ENCODE measurements at places on chromosomes 5 and 9.
A peak's percentile ranks its signal among the peaks of the same experiment; 100 is the strongest.

DNA sequence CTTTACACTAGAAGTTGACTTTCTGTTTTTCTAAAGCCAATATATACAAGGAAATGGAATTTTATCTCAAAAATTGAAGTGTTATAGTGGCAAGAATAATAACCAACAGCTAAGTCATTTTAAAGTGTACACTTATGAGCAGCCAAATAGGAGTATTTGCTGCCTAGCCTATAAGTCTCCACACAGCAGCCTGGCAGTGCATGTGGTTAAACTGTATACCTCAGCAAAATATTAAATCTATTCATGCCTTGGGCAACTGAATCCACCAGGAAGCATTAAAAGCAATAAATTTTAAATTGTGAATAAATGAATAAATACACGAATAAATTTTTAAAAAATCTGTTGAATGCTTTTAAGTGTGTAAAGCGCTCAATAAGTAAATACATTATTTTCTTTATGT lies 432.4 kb upstream of the RORB start:
- DNase-seq = no peak

DNA sequence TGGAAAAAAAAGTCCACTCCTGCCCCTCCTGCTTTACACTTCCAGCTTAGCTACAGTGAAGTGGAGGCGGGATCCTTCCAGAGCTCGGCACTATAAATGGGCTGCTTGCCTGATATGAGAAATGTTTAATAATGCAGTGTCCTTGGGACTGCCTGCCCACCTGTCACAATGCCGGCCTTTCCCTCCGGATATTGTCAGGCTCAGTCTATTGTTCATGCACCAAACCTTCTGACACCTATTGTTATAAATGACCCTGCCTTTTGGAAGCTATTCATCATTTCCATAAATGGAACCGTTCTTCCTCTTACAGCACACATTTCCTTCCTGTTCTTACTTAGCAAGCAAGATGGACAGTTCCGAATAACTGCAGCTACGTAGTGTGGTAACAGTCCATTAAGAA lies 146.3 kb downstream of the DMAC1 start:
- DNase-seq = no peak

GRCh38 chr5:57341380-57341979 lies 141.1 kb downstream of the ACTBL2 start:
- DNase-seq = no peak

- DNase-seq = peak; percentile 66
These were observed 32.3 kb downstream of the TNPO1 start for GRCh38 chr5:72848474-72849428.

DNA sequence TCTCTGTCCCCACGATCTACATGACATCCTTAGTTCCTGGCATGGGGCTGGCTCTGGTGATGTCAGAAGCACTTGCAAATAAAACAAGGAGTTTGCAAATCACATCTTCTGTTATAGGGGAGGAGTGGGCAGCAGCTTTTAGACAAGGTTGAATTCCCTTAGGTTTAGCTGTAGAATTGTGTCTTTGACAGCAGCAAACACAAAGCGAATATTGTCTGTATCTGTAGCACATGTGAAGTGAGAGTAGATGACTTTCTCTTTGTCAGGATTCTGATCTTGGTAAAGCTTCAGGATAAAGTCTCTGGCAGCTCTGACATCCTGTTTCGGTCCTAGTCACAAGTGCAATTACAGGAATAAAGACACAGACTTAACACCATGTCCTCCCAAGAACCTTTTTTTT lies 224.3 kb downstream of the GNA14 start:
- no peak for DNase-seq

- DNase-seq = no peak
These were observed 117.8 kb downstream of the PTTG1 start for GRCh38 chr5:160539431-160539830.

DNA sequence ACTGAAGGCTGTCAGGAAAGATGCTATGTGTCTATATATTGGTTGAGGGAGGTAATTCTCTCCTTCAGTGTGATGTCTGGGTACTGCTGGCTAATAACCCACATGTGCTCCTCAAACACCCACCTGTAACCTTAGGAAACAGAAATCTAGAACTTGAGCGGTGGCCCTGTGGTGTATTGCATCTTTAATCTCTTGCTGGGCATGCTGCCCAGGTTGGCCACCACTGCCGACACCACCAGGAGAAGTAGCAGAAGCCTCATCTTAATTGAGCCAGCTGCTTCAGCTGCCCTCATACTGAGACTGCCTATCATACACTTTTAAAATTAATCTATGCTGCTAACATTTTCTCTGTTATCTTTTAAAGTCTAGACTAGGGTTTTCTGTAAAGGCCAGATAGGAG lies 103.5 kb upstream of the C5orf63 start:
- no peak for DNase-seq

- DNase-seq = no peak
These were observed 31.2 kb upstream of the CTNNA1 start for GRCh38 chr5:138721979-138722378.

DNA sequence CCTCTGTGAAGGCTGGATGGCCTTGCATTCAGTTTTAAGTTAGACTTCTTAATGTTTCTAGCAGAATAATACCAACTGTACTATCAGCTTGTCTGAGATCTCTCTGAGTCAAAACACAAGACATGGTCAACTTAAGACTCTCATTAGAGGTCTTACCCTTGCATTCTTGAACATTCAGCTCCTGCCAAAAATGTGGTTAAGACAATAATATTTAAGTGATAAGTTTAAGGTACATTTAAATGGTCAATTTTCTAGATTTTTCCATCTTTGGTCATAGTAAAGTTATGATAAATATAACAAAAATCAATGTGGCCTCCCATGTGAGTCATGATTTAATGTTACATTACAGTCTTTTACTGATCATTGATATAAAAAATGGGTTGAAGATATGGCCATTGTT lies 75.0 kb downstream of the NR2F1 start:
- DNase-seq = no peak

DNA sequence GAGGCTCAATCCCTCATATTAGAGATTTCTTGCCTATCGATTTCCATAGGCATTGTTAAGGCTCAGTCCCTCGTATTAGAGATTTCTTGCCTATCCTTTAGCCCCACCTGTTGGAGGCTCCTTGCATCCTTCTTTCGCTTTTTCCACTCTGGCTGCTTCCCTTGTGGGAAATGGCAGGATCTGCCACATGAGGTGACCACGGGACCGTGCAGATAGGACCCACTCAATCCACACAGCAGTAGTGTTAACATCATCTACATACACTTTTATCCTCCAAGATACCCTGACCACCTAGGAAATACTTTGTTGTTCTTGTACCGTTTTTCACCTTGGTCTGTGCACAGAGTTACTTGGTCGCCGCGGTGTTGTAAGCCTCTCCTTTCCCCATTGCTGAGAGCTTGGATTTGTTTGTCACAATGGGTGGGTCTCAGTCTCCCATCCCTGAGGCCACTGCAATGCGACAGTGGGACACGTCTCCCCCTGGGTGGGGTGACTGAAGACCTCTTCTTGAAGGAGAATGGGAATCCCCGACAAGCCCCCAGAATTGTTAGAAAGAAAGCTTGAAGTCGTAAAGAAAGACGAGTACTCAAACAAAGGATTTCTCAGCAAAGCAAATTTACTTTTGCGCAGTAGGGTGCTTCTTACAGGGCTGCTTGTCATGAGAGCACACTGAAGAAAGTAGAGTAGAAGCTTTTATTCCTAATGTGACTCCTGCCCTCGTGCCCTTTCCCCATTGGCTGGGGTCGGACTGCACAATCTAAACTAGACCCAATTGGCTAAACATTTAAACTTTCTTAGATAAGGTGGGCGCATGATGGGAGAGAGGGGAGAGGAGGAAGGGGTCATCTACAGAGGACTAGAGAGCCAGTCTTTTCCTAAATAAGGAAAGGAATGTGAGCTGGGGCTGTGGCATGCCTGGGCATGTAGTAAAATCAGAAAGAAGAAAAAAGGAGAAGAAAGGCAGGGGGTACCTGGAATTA lies 19.8 kb downstream of the IFT74 start:
- peak; percentile 57 for DNase-seq

GRCh38 chr5:105817914-105818313 lies 1852.8 kb downstream of the EFNA5 start:
- no peak for DNase-seq

DNA sequence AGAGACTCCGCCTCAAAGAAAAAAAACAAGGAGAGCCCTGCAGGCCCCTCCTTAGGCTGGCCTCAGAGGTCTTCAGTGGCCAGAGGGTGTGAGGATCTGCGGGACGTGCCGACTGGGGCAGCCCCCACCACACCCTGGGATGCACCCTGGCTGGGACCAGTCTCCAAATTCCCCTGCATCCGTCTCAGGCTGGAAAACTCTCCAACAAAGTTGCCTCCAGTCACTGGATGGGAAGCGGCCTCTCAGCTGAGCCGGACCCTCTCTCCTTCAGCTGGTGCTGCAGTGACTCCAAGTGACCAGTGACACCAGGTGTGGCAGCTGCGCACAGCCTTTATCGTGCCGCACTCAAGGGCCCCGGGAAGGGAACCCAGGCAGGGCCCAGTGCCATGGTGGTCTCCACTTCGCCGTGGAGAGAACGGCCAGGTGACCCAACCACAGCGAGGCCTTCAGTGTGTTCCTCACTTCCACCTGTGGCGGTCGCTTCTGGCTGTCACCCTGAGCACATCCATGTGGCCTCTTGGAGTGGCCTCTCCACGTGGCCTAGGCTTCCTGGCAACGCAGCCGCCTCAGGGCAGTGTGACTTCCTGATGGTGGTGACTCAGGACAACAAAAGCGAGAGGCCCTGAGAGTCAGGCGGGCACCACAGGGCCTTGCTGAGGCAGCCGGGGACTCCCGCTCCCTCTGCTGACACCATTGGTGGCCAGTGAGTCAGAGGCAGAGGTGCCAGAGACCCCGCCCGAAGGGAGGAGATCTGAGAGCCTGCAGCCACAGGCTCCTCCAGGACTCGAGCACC lies 19.3 kb upstream of the CAMSAP1 start:
- DNase-seq = peak; percentile 11

GRCh38 chr5:14415698-14416074 lies 165.9 kb upstream of the OTULINL start:
- DNase-seq = no peak

GRCh38 chr5:80738466-80738865 lies 83.7 kb upstream of the DHFR start:
- DNase-seq = no peak

DNA sequence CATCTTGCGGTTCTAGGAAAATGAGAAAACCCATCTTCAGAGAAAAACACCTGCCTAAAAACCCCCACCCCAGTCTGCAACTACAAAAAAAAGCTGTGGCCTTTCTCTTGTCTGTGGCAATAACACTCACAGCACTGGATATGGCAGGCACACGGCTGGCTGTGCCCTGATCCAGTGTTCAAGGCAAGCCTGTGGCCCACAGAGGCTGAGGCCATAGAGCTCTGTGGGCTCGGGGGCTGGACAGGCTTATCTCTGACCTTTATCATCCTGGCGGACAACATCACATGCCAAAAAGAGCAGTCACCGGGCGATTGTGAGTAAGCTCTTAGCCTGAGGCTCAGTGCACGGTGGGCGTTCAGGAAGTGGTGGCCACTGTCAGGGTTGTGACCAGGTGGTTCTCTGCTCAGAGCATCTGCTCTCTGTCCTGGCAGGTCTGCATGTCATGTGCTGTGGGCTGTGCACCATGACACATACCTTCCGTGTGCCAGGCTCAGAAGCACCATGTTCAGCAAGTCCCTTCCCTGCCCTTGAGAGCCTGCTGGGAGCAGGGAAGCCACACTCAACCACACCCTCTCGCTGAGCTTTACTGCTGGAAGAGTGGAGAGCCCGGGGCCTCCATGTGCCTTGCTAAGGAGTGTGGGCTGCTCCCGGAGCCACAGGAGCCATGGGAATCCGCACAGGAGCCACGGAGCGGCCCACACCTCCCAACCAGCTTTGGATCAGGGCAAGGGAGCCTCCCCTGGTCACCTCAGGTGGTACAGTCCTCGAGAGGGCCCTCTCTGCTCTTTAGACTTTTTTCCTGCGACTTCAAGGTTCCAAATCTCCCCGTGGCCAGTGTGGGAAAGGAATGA lies 34.6 kb upstream of the WDR38 start:
- no peak for DNase-seq

GRCh38 chr5:776862-777711 lies 7.4 kb downstream of the ZDHHC11B start:
- no peak for DNase-seq

DNA sequence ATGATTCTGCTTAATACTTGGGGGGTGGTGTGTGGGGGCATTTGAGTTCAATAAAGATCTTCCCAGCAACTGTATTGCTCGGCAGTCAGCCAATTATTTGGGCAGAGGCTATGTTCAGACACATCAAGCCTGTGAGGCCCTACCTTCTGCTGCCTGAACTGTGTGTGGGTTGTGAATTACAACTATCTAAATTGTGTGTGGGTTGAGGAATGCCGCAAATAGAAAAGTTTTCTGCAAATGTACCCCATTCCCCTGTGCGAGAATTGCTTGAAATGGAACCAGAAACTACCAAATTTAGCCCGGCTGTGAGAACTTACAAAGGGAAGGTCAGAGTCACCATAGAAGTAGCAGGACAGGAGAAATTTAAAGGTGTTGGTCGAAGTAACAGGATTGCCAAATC lies 360.0 kb upstream of the PIK3R1 start:
- no peak for DNase-seq

- DNase-seq = no peak
These were observed 41.9 kb upstream of the IPPK start for GRCh38 chr9:92711844-92712243.

DNA sequence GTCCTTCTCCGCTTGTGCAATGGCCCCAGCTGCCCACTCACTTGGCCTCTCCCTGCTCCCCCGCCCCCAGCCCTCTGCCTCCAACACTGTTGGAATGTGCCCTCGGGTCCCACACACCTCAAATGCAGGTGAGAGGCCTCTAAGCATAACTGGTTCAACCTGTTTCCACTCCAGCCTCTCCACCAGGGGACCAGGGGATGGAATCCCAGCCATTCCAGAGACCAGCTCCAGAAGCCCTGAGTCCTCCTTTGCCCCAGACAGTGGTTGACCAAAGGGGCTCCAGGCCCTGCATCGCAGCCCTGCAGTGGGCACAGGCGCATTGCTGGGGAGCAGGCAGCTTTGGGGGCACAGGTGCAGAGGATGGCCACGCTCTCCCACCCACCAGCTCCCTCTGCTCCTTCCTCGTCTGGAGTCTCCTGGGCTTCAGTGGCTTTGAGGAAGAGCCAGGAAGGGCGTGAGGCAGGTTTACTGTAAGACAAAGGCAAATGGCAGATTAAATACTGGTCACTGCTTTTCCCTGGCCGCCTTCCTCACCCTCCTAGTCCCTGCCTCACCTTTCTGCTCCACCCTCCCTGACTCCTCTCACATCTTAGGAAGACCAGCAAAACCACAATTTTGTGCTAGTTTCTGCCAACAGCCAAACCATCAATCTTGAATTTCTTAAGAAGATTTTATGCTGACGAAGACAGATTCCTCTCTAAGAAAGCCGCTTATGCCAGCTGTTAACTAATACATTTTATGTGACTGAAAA lies 29.1 kb upstream of the IRX2 start:
- no peak for DNase-seq

- no peak for DNase-seq
These were observed 92.1 kb downstream of the PDZD2 start for GRCh38 chr5:31731016-31731415.

DNA sequence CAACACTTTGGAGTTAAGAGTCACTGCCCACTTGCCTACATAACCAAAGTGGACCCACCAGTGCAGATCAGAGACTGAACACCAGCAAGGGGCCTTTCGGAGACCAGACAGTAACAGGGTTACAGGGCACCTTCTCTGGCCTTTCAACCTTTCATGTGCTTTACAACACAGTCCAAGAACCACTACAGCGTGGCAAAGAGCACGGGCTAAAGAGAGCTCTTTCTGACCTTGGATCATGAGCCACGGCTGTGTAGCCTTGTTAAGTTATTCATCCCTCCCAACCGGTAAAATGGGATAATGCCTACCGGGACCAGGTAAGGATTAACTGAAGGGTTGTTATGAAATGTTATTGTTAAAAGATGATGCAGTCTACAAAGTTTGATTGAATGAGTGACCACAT lies 75.0 kb downstream of the TLE1 start:
- DNase-seq = no peak

Measured in neural crest cell (in vitro differentiated cells).